ENCODE measurements at places on chromosomes 2 and 18.

DNA sequence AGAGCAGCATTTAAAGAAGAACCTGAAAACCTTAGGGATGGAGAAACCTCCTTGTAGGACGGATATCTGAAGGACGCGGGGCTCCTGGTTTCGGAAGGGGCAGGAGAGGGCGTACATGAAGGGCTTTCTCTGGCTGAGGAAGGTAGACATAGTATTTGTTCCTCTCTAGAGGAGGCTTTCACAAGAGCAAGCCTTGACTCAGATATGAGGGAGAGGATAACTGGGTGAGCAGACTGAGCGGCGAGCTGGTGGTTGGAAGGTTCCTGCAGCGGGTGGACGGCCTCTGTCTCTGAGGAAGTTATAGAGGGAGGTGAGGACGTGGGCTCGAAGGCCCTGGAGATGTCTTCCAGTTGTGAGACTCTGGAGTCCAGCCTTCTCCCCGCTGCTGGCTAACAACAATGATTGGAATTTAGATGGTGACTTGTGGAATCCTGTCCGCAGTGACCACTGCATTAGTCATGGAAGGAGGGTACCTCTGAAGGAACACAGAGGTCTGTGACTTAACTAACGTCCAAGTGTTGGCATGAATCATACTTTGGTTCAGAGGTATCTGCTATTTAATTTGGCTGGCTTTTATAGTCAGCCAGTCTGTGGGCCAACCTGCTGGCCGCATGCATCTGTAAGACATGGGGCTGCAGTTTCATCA, 80.9 kb downstream of the ASAP2 start:
- DNase-seq = peak; percentile 32

GRCh38 chr2:20662308-20662937, 4.5 kb upstream of the GDF7 start:
- peak; percentile 41 for DNase-seq

GRCh38 chr2:1393321-1393720, 19.9 kb upstream of the TPO start:
- DNase-seq = no peak

- no peak for DNase-seq
These were observed 214.5 kb upstream of the CTAGE1 start for GRCh38 chr18:22632191-22632590.

DNA sequence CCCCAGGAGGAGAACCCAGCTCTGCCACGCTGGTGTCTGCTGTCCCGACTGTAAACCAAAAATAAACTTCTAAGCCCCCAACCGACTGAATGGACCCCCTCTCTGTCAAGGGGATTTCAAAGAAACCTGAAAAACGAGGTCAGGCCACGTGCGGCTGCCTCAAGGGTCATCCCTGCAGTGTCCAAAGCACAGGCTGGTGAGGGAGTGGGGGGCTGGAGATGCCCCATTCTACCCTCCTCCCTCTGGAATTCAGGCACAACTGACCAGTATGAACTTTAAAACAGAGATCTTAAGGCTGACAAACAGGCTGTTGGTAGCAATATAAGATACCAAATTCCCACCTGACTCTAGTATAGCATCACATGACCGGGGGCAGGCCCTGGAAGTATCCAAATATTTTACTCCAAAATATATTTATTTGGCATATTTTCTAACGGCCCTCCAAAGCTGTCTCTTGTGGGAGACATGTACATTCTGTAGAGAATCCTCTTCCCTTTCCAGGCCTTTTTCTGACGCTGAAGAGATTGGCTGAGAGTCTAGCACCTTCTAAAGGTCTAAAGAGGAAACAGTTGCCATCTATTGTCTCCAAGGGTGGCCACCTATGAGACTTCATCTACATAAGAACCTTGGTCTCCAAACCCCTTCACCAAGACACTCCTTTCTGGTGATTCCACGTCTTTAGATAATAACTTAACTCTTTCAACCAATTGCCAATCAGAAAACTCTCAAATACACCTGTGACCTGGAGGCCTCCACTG, 40.4 kb upstream of the CTDP1 start:
- no peak for DNase-seq

GRCh38 chr2:11757101-11757500, 10.7 kb downstream of the LPIN1 start:
- no peak for DNase-seq
